Activated T-cell treated with anti-CD3 and anti-CD28 coated beads, Interleukin-2, amount 50 U/mL, for 48 hours (primary cell): ENCODE measurements at places on chromosomes 5 and 9.

DNA sequence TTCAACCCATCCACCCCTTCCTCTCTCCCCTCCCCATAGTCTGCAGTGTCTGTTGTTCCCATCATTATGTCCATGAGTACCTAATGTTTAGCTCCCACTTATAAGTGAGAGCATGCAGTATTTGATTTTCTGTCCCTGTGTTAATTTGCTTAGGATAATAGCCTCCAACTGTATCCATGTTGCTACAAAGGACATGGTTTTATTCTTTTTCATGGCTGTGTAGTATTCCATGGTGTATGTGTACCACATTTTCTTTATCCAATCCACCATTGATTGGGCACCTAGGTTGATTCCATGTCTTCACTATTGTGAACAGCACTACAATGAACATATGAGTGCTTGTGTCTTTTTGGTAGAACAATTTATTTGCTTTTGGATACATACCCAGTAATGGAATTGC is 187.1 kb downstream of the PCSK5 start:
- DNase-seq, result no peak

DNA sequence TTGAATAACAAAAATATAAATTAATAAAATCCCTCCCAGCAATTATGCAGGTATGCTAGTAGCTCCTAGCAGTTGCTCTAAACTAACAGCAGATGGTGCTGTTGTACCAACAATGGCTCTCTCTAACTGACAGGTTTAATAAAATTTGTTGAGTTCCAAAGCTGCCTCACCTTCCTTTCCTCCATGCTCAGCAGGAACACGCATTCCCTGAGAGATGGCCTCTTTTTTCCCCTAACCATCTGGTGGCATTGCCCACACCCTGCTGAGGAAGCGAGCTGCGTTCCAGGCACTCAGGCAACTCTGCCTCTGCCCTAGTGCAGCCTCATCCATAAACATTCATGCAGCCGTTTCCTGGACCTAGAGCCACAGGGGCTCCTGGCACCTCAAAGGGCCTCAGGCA is 106.2 kb downstream of the KLHL3 start:
- DNase-seq, result peak; percentile 35

- no peak for DNase-seq
Measured at GRCh38 chr9:127654619-127655018, 42.5 kb downstream of the STXBP1 start.

DNA sequence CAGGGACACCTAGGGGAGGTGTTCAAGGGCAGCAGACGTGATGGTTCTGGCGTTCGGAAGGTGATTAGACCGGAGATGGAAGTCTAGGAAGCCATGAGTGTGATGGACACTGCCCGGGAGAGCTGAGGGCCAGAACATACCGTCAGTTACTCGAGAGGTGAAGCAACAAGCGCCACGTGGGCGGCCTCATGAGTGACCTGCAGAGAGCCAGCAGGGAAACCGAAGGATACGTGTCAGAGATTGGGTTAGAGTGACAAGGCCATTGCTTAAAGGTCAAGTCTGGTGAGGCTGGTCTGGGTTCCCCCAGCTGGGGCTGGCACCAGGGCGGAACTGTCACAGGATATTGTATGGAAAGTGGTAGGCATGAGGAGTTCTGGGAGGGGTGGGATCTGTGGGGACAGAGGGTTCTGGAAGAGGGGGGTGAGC is 60.0 kb downstream of the C9orf50 start:
- no peak for DNase-seq

GRCh38 chr9:90998573-90998972 is 197.0 kb downstream of the SYK start:
- no peak for DNase-seq

- peak; percentile 54 for DNase-seq
Measured at GRCh38 chr9:35553670-35554543, 51.2 kb upstream of the TESK1 start.
